GM23248 (cell line): ENCODE measurements at places on chromosomes 11 and 22. TPM values are rescaled to one million over a fixed set of nuclear protein-coding genes. Genes with fewer than 3 reads are reported as not detected.

GRCh38 chr11:110198031-110198729 lies 98.2 kb downstream of the RDX start:
- DNase-seq, result peak; percentile 67

- peak; percentile 57 for DNase-seq
These were observed 63.7 kb downstream of the SGSM3 start for GRCh38 chr22:40434106-40434505.

GRCh38 chr11:134086376-134086775 lies 17.5 kb downstream of the JAM3 start:
- no peak for DNase-seq

Gene MUC5B
- not detected in 2 replicates for polyA plus RNA-seq

DNA sequence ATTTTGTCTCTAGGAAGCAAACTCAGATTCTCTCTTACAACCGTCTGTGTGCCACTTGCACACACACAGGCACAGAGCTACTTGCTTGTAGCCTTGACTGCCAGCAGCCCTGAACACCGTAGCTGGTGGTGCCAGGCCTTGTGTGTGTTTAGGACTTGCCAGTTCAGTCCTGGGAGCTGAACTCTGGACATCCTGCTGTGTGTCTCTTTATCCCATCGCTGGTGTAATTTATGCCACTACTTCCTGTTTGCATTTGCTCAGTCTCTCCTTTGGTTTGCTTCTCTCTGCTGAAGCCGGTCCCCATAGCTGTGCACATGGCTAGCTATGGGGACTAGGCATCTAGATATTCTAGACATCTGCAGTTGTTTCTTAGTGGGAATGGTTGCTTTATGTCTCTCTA lies 24.0 kb downstream of the MARK2 start:
- no peak for DNase-seq

DNA sequence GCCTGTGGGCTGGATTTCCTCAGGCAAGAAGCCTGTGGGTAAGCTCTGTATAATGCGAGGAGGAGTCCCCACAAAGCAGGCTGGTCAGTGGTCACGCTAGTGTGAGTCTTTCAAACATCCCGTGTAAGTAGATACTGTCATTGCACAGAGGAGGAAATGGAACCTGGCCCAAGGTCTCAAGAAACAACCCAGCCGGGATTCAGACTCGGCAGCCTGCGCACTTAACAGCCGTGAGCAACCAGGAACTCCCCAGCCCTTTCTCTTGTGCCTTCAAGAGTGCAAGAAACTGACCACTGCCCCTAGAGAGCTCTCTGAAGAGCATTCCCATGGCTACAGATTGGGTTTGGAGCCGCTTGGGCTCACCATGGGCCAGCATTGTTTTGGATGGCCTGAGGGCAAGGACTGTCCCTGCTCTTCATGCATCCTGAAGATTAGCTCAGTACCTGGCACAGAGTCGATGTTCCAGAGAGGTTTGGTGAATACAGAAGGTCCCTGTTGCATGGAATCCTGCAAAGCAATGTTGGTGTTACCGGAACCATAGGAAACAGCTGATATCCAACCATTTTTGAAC lies 6.0 kb downstream of the MPST start:
- DNase-seq, result no peak
